ENCODE measurements at places on chromosomes 16 and 17.

- DNase-seq = no peak
Observed at GRCh38 chr16:6335072-6335471, 997.6 kb upstream of the RBFOX1 start.

DNA sequence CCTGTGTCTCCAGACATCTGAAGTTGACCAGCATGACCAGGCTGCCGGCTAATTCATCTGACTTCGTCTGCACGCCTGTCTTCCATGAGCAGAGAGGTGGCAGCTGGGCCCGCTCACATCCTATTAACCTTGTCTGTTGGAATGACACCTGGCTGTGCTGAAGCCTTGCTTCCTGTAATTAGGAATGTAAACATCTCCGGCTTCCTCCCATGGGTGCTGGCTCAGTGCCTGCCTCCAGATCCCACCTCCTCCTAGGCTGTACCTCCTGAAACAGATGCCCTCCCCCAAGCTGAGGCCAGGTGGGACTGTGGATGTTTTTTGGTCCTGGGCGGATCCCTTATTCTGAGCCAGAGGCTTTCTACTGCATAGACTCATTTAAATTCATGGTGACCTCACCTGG is 296.3 kb downstream of the HS3ST4 start:
- no peak for DNase-seq

DNA sequence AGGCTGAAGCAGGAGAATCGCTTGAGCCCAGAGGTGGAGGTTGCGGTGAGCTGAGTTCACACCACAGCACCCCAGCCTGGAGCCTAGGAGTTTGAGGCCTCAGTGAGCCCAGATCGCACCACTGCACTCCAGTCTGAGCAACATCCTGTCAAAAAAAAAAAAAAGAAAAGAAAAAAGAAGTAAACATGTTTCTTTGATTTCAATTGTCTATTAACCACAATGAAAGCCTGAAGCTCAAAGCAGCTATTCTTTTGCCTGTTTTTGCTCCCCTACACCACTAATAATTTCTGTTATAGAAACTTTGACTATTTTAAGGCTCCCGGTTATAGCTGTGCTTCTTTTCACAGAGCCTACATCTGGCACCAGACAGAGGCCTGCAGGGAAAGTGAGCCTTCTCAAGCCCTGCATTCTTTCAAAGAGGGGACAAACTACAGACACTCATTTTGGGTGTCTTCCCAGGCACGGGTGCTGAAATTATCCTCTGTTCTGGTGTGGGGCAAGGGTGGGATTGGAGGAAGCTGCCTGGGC is 14.2 kb upstream of the SLC52A1 start:
- no peak for DNase-seq

- no peak for DNase-seq
Observed at GRCh38 chr16:31130336-31130891, 5.1 kb downstream of the PRSS8 start.

DNA sequence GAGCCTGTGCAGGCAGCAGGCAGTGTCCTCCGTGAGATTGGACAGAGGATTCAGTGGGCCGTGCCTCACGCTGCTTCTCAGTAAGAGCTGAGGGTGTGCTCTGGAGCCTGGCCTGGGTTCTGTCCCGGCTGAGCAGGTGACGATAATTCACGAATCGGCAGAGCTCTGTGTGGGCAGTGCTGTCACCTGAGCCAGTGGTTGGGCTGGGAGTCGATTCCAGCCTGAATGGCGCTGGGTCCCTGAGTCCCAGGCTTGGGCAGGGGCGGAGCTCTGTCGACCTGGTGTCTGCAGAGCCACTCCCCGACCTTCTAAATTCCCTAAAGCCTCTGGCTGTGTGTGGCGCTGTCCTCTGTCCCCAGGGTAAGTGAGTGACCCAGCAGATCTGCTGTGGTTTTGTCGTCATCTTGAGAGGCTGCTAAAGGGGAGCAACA is 8.4 kb downstream of the ACSF3 start:
- DNase-seq = no peak
